ENCODE measurements at places on chromosomes 7 and 10.

GRCh38 chr10:76302481-76302880, 871.1 kb downstream of the LRMDA start:
- no peak for DNase-seq

GRCh38 chr10:74932648-74933047, 106.2 kb downstream of the KAT6B start:
- DNase-seq, result no peak

DNA sequence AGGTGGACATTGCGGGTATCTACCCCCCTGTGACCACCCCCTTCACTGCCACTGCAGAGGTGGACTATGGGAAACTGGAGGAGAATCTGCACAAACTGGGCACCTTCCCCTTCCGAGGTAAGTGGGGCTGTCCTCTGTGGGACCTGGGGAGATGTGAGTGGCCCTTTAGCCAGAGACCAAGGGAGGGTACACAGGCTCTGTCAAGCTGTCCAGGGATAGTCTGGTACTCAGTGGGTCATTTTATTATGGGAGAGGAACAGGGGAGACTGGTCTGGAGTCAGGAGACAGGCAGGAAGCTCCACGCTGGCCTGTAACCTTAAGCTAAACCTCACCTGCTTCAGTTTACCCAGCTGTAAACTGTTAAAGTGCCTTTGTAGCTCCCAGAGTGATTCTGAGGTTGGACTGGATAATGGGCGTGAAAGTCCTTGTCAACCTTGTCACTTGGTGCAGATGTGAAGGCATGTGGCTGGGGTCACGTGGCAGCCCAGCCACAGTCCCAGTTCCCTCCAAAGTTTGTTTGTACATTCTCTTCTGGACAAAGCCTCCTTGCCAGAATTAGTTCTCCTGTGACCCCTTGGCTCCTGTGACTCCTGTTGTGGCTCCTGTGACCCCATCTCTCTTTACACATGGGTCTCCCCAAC, 729 bp downstream of the HOGA1 start:
- DNase-seq, result no peak

DNA sequence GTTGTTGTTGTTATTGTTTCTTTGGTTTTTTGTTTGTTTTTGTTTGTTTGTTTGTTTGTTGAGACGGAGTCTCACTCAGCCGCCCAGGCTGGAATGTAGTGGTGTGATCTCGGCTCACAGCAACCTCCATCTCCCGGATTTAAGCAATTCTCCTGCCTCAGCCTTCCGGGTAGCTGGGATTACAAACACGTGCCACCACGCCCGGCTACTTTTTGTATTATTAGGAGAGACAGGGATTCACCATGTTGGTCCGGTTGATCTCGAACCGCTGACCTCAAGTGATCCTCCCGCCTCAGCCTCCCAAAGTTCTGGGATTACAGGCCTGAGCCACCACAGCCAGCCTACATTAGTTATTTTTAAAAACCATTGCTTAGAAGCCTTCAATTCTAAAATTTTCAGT, 45.0 kb downstream of the FOXP2 start:
- DNase-seq, result no peak

GRCh38 chr7:128093614-128094570, 62.7 kb upstream of the LRRC4 start:
- DNase-seq, result no peak

DNA sequence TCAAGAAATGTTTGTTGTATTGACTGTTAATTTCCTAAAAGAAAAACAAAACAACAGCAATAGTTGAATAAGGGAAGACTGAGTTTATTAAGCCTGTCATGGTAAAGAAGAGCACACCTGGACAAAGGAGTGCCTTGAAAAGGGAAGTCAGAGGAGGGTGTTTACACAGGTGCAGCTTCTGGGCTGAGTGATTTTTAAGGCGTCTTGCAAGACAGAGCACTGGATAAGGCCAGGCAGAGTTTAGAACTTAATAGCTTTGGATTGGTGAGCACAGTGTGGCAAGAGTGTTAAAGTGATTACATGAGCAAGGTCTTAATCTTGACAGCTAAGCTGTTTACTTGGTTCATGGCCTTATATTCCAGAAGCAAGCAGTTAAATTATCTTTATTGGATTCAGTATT, 423.2 kb downstream of the CNTNAP2 start:
- DNase-seq, result no peak
